Glutamatergic neuron (in vitro differentiated cells): ENCODE measurements at places on chromosomes 2 and 18. TPM values are rescaled to one million over a fixed set of nuclear protein-coding genes. Genes with fewer than 3 reads are reported as not detected.

GRCh38 chr18:35479911-35480586, 17.7 kb downstream of the INO80C start:
- no peak overlapping the region for H3K27ac ChIP-seq
- no peaks in the 10 kb centered on the region for H3K27me3 ChIP-seq
- H3K4me3 ChIP-seq = no peak overlapping the region
- peaks cover 18% of the 10 kb centered on the region for H3K4me1 ChIP-seq
- no peaks in the 10 kb centered on the region for H3K36me3 ChIP-seq
- DNase-seq = no peak

The FAM237A gene
- total RNA-seq = not detected

GRCh38 chr2:170300993-170301392, 123.0 kb downstream of the MYO3B start:
- peaks cover 3% of the 10 kb centered on the region for H3K36me3 ChIP-seq
- H3K4me1 ChIP-seq = no peaks in the 10 kb centered on the region
- H3K27me3 ChIP-seq = peaks cover 2% of the 10 kb centered on the region

The SP140L gene
- 0.34 TPM for total RNA-seq

The CABYR gene
- 14.0 TPM for total RNA-seq

DNA sequence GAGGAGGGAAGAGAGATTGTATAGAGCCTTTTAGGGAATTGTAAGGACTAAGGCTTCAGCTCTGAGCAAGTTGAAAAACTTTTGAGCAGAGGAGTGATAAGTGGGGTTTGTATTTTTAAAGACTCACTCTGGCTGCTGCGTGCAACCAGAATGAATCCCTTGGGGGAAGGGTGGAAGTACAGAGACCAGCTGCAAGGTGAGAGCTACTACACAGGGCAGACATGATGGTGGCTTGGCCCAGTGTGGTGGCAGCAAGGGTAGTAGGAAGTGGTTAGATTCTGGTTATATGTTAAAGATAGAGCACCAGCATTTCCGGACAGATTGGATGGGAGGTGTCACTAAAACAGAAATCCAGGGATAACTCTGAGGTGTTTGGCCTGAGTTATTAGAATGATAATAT, 10.1 kb upstream of the SESTD1 start:
- no peaks in the 10 kb centered on the region for H3K27me3 ChIP-seq
- H3K27ac ChIP-seq = no peak overlapping the region
- H3K4me1 ChIP-seq = no peaks in the 10 kb centered on the region
- H3K4me3 ChIP-seq = no peak overlapping the region
- no peak for DNase-seq

GRCh38 chr2:69994166-69994565, 32.7 kb upstream of the ASPRV1 start:
- H3K36me3 ChIP-seq = peaks cover 4% of the 10 kb centered on the region
- H3K27ac ChIP-seq = peak overlapping the region; percentile 9
- peaks cover 2% of the 10 kb centered on the region for H3K4me1 ChIP-seq
- H3K4me3 ChIP-seq = no peak overlapping the region

- H3K27ac ChIP-seq = no peak overlapping the region
- no peaks in the 10 kb centered on the region for H3K4me1 ChIP-seq
- DNase-seq = no peak
- H3K4me3 ChIP-seq = no peak overlapping the region
Measured at GRCh38 chr2:102235491-102235890, 48.7 kb downstream of the IL1RL2 start.

DNA sequence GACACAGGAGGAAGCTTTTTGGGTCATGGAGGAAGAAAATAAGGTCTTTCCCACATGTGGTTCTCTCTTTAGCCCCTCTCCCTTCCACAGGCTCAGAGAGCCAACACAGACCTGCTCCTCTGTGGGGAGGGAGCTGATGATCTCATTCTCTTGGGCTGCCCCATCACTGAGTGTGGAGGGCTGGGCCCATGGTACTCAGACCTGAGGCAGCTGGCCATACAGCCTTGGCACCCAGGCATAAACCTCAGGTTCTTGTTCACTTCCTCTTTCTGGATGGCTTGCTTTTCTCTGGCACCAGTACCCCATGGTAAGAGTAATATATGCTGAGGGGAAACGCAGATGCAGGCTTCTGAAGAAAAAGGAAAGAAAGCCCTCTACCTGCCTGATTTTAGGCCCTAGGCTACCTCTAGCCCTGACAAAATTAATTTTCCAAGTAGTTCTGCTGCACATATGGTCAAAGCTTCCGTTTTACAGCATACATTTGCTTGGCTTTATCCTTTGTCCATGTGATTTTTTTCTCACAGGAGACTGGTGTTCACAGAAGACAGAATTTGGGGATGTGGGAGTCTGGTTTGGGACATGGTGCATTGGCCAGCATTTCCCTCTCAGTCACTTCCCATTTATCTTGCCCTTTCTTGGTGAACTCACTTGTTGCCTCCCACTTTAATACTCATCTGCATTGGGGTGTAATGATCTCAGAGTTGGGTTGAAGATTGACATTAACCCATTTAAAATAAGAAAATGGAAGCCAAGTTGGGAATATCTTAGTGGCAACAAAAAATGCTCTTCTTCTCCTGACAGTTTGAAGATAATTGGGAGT, 11.1 kb downstream of the DHRS9 start:
- H3K36me3 ChIP-seq = no peaks in the 10 kb centered on the region
- no peak for DNase-seq
- H3K27ac ChIP-seq = no peak overlapping the region
- no peak overlapping the region for H3K4me3 ChIP-seq
- no peaks in the 10 kb centered on the region for H3K4me1 ChIP-seq

DNA sequence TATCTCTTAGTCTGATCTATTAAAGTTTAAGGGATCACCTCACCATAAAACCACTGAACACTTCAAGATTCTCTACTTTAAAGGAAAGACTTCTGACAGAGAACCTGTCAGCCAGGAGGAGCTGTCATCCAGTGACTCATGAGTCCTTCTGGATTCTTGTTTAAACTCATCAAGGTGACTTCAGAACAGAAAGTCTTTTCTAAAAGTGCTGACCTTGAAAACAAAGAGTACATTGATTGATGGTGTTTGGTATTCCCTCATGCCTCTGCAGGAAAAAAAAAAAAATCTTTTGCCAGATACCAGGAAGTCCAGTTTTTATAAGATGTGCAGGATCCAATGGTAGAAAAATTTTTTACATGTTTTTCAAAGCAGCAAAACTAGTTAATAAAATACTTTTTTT, 12.3 kb downstream of the DSG2 start:
- no peak overlapping the region for H3K27ac ChIP-seq
- H3K4me1 ChIP-seq = peaks cover 23% of the 10 kb centered on the region
- no peaks in the 10 kb centered on the region for H3K36me3 ChIP-seq
- DNase-seq = no peak
- H3K27me3 ChIP-seq = no peaks in the 10 kb centered on the region

The NMS gene
- not detected for total RNA-seq

The ITGA4 gene
- total RNA-seq = 5.4 TPM

GRCh38 chr2:230669386-230669950, 43.2 kb upstream of the CAB39 start:
- DNase-seq = peak; percentile 40
- H3K36me3 ChIP-seq = no peaks in the 10 kb centered on the region
- H3K4me3 ChIP-seq = no peak overlapping the region
- H3K27ac ChIP-seq = no peak overlapping the region
- peaks cover 13% of the 10 kb centered on the region for H3K4me1 ChIP-seq

DNA sequence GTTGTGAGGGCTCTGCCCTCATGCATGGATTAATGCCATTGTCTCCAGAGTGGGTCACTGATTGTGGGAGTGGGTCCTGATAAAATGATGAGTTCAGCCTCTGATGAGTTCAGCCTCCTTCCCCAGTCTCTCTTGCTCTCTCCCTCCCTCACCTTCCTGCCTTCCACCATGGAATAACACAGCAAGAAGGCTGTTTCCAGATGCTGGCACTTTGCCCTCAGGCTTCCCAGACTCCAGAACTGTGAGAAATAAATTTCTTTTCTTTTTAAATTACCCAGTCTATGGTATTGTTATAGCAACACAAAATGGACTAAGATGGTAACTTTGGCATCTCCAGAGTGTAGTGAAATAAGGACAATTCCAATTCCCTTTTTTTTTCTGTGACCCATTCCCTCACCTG, 47.1 kb upstream of the MAP4K3 start:
- H3K36me3 ChIP-seq = no peaks in the 10 kb centered on the region
- H3K4me3 ChIP-seq = no peak overlapping the region
- DNase-seq = no peak
- no peaks in the 10 kb centered on the region for H3K4me1 ChIP-seq
- no peak overlapping the region for H3K27ac ChIP-seq

GRCh38 chr18:31281437-31281836, 36.5 kb upstream of the DSG1 start:
- no peaks in the 10 kb centered on the region for H3K4me1 ChIP-seq
- H3K4me3 ChIP-seq = no peak overlapping the region
- no peaks in the 10 kb centered on the region for H3K27me3 ChIP-seq
- H3K36me3 ChIP-seq = peaks cover 4% of the 10 kb centered on the region
- no peak overlapping the region for H3K27ac ChIP-seq

The CYBRD1 gene
- total RNA-seq = 0.54 TPM

DNA sequence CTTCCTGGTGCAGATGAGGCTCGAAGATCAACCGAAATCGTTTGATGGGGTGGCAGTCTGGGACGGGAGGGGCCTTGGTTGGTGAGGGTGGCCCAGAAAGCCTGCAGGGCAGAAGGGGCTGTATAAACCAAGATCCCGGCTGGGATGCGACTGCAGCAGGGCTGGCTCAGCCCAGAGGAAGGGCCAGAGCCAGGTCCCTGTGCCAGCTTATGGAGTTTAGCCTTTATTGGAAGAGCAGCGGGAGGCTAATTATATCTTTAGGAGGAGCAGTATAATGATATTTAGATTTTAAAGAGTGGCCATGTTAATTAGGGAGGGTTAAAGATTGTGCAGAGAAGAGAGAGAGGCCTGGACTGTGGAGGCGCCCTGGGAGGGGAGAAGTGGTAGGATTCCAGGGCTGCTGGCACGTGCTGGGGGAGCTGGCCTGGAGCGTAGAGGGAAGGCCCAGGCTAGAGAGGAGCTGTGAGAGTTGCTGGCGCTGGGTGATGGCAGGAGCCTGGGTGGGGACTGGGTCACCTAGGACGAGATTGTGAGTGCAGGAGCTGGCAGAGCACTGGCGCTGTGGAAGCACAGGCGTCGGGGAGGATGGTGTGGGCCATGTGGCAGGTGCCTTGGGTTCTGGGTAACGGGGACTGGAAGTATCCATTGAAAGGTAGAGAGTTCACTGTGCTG, 25.1 kb downstream of the TRAF3IP1 start:
- peaks cover 2% of the 10 kb centered on the region for H3K27me3 ChIP-seq
- H3K27ac ChIP-seq = no peak overlapping the region
- H3K4me3 ChIP-seq = no peak overlapping the region
- DNase-seq = no peak
- H3K4me1 ChIP-seq = no peaks in the 10 kb centered on the region

The PPP1R7 gene
- 53.9 TPM for total RNA-seq

The C2orf66 gene
- 0.34 TPM for total RNA-seq

- peaks cover 5% of the 10 kb centered on the region for H3K27me3 ChIP-seq
- H3K27ac ChIP-seq = peak overlapping the region; percentile 91
- H3K4me3 ChIP-seq = peak overlapping the region; percentile 65
- DNase-seq = no peak
- peaks cover 5% of the 10 kb centered on the region for H3K36me3 ChIP-seq
Measured at GRCh38 chr2:128300151-128301020, 18.3 kb downstream of the HS6ST1 start.

The RIT2 gene
- not detected for total RNA-seq

DNA sequence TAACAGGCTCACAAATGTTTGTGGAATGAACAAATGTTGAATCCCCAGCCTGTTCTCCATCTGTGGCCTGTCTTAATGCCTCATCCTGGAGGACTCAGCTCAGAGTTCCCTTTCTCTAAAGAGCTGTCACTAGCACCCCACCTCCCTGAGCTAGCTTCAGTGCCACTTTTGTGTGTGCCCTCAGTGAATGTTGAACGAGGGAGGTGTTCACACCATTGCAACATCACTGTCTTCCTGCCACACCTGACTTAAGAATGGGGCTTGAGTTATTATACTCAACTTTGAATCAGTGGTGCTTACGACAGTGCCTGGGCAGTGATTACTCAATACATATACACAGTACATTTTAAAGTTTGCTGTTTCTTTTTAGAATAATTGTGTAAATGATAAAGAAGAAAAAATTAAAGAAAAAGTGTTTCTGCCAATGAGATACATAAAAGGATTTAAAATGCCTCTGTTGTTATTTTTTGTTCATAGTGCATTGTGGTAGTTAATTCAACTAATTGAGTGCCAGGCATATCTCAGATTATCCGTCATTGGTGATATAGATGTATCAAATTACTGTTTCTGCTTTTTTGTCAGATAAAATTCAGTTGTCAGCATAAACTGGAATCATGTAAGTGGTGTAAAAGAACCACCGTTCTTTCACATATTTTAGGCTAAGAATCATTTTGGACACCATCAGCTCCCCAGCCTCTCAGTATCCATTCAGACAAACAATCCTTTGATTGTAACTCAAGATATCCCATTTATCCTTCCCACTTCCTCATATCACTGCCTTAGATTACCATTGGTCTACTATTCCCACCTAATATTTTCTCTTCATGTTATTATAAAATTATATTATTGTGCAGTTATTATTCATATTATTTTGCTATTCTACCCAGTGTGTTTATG, 304.7 kb downstream of the PTPRM start:
- peaks cover 8% of the 10 kb centered on the region for H3K4me1 ChIP-seq
- peaks cover 2% of the 10 kb centered on the region for H3K27me3 ChIP-seq
- H3K4me3 ChIP-seq = no peak overlapping the region
- H3K27ac ChIP-seq = no peak overlapping the region
- peaks cover 7% of the 10 kb centered on the region for H3K36me3 ChIP-seq

The SPEG gene
- 92.9 TPM for total RNA-seq

- H3K27me3 ChIP-seq = no peaks in the 10 kb centered on the region
- H3K27ac ChIP-seq = no peak overlapping the region
- no peak overlapping the region for H3K4me3 ChIP-seq
Measured at GRCh38 chr2:181814057-181814491, 77.5 kb upstream of the ITPRID2 start.

GRCh38 chr2:152222975-152223637, 47.5 kb upstream of the STAM2 start:
- peaks cover 2% of the 10 kb centered on the region for H3K27me3 ChIP-seq
- no peaks in the 10 kb centered on the region for H3K4me1 ChIP-seq
- DNase-seq = no peak
- H3K27ac ChIP-seq = no peak overlapping the region
- H3K36me3 ChIP-seq = no peaks in the 10 kb centered on the region

GRCh38 chr2:222040333-222040732, 258.5 kb downstream of the PAX3 start:
- DNase-seq = no peak
- no peaks in the 10 kb centered on the region for H3K27me3 ChIP-seq
- H3K36me3 ChIP-seq = no peaks in the 10 kb centered on the region
- no peaks in the 10 kb centered on the region for H3K4me1 ChIP-seq
- H3K27ac ChIP-seq = no peak overlapping the region
